ENCODE measurements at places on chromosomes 3 and 15. TPM values are rescaled to one million over a fixed set of nuclear protein-coding genes. Genes with fewer than 3 reads are reported as not detected.
A peak's percentile ranks its signal among the peaks of the same experiment; 100 is the strongest.

Gene GPR149
- total RNA-seq, result 0.41 TPM

DNA sequence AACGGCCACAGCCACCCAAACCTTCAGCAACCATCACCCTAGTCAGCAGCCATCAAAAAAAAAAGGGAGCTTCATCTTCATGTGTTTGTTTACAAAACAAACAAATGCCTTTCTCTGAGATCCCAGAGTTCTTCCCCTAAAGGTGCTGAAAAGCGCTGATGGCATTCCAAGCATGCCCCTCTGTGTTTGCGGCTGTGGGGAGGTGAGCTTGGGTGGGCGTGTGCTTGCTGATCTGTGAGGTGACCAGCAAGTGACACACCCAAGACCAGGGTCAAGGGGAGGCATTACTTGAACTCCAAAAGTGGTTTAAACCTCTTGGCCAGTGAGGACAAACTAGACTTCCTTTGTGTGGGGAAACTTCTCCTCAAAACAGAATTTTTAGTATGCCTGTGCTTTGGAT, 81.5 kb downstream of the DHX36 start:
- no peak for DNase-seq

GRCh38 chr3:97911459-97911858, 60.8 kb downstream of the RIOX2 start:
- no peak for DNase-seq

DNA sequence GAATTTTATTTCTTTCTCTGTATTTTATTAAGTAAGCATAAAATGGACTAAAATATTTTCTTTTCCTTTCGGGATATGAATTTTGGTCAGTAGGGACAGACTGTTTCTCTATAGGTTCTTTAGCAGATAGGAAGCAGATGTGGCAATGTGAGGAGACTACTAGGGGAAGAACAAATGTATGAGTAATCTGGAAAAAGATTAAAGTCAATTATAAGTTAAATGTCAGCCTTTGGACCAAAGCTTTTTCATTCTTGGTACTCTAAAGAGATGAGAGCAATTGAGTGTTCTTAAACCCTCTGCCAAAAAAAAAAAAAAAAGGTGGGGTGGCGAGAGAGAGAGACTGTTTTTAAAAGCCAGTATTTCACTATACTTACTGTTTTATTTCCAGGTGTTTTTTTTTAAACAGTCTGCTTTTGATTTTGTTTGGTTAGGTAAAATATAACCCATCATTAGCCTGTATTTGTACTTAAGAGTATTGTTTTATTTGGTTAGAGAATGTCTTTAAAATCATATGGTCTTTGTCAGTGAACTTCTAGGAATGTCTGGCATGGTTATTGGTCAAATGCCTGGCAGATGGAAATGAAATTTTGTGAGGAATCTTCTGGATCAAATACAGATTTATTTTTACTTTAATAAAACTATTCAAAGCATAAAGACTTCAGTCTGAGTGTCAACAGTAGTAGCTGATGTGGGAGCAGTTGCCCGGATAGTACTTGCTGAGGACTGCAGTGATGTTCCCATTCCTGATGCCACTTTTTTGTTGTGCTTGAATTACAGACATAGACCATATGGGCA, 63.8 kb downstream of the LRRC49 start:
- DNase-seq, result peak; percentile 9

GRCh38 chr15:49741712-49742111, 120.9 kb downstream of the DTWD1 start:
- peak; percentile 51 for DNase-seq

GRCh38 chr15:63083044-63083443, 38.6 kb upstream of the LACTB start:
- DNase-seq, result peak; percentile 75

DNA sequence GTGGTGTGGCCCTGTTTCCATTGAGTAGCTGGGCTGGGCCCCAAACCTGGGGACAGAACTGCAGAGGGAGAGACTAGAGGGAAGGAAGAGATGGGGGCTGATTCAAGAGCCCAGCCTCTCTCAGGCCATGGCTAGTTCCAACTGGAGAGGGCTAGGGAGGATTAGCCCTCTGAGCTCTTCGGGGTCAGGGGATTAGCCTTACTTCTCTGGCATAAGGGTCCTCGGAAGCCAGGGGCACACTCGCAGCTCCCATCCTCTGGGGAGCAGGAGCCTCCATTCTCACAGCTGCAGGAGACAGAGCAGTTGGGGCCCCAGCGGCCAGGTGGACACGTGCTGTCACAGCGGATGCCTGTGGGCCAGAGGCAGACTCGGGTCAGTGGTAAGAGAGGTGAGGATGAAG, 53.3 kb downstream of the RAB11A start:
- DNase-seq, result no peak

DNA sequence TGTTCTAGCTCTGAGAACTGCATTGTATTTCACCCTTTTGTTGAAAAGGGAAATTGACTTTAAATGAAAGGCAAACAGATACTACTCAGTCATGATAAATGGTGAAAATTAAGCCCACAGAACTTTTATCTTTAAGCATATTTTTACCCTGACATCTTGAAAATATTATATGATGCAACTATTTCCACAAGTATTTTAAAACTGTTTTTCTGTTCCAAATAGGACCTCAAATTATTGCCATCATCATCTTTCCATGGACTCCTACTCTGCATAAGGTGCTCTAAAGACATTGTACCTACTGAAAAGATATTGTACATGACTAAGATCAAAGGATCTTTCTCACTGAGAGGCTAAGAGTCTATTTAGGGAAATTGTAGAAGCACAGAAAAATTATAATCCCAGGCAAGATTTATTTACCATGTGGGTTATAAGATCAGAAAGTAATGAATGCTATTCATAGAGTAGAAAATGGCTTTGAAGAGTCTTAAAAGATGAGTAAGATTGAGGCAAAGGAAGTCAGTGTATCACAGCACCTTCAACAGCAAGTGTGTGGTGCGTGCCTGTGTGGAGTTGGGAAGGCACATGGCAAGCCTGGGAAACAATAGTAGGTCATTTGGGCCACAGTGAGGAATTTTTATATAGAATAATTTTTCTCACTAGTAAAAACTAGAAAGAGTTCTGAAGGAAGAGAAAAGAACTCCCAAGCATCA, 68.8 kb downstream of the VGLL3 start:
- no peak for DNase-seq

DNA sequence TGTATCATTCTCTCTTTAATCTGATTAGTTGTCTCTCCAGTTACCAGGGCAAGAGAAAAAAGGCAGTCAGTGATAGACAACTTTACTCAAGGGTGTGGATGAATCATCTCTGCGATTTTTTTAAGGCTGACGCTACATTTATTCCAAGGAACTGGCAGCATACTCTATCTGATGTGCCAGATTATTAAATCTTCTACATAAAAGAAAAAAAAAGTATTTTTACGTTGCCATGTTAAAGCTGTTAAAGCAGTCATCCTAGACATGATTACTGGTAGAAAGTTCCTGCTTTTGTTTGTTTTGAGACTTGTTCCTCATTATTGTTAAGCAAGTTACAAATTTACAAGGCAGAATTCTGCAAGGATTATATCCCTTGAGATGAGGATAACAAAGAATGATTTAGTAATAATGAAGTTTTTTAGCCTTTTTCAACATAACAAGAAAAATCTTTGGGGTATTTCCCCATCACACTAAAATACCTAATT, 121.7 kb downstream of the CBLB start:
- DNase-seq, result peak; percentile 29

GRCh38 chr15:48250640-48251076, 44.6 kb downstream of the SLC12A1 start:
- DNase-seq, result peak; percentile 77

Gene GPR62
- total RNA-seq, result 0.41 TPM

- peak; percentile 15 for DNase-seq
These were observed 55.5 kb downstream of the ST6GAL1 start for GRCh38 chr3:186985661-186986364.

DNA sequence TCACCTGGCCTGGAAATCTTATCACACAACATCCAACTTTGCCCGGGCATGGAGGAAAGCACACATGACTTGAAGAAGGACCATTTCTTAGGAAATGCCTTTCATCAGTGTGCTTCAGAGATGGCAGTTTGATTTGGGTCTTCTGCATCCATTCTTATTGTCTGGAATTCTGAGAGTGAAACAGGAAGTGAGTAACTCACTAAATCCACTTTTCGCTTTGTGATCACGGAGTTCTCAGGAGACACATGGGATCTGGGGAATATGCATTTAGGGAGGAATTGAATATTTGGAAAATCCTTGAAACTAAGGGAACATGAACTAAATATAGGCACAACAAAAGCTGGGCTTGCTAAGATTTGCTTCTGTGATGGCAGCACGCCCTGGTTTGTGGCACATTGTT, 212.5 kb upstream of the FEZF2 start:
- no peak for DNase-seq

- DNase-seq, result no peak
These were observed 2.8 kb upstream of the RNU5A-1 start for GRCh38 chr15:65292938-65293518.

DNA sequence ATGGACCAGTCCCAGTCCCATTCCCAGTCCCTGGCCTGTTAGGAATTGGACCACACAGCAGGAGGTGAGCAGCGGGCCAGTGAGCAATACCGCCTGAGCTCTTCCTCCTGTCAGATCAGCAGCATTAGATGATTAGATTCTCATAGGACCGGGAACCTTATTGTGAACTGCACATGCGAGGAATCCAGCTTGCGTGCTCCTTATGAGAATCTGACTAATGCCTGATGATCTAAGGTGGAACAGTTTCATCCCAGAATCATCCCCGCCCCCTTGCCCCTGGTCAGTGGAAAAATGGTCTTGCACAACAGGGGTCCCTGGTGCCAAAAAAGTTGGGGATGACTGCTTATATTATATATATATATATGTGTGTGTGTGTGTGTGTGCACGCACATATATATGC, 63.1 kb downstream of the IFT57 start:
- no peak for DNase-seq

Data from tongue (tissue), 3 donors.